Fibroblast of pulmonary artery (primary cell): ENCODE measurements at places on chromosomes 4 and X.

GRCh38 chr4:109973529-109973905 lies 60.8 kb downstream of the EGF start:
- DNase-seq: no peak

DNA sequence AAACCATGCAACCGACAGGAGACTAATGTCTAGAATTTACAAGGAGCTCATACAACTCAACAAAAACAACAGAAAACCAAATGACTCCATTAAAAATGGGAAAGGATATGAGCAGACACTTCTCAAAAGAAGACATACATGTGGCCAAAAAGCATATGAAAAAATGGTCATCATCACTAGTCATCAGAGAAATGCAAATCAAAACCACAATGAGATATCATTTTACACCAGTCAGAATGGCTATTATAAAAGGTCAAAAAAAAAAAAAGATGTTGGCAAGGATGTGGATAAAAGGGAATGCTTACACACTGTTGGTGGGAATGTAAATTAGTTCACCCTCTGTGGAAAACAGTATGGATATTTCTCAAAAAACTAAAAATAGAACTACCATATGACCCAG lies 50.5 kb upstream of the CHRDL1 start:
- no peak for DNase-seq

DNA sequence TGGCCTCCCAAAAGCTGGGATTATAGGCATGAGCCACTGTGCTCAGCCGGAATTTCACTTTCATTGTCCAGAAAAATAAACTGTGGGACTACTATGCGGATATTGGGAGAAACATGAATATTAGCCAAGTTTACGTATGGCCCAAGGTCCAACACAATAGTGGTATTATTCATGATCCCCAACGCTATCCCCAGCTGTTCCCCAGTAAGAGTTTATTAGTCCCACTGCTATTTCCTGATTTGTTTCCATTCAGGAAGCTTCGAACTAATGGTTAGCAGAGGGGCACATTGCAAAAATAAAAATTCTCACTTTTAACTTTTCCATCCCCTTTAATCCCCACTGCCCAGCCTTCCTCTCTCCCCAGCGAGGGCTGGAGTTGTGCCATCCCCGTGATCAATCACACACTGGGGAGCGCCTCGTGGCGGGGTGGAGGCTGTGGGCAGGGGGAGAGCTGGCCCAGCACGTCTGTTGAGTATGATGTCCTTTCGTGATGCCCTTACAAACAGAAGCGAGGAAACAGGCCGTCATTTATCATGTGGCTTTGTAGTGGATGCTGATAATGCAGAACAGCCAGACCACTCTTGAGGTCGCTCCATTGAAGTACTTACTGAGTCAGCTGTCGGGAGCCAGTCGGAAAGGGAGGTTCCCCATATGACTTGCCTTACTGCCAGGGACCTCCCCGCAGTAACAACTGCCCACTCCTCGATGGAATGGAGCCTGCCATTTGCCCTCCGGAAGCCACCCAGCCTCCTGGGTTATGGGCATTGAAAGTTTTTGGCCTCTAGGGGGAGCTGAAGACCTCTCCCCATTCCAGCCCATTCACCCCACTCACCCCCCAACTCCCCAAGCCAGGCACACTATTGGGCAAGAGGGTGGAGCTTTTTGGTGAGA lies 117.0 kb downstream of the KDR start:
- peak; percentile 17 for DNase-seq

DNA sequence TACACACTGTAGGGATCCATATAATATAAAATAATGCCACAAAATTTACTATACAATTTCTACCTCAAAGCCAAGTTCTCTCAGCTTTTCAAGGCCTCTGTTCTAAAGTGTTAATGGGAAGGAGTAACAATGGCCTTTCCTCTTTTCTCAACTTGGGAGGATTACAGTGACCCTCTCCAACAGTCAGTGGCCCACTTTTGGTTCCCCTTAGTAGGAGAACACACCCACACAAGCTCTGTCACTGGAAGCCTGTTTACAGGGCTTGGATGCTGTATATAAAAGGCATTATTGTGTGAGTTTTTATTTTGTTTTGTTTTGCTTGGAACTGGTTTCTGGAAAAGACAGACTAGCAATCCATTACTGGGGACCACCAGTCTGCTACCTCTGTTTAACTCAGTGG lies 1.8 kb downstream of the ARHGEF6 start:
- DNase-seq: no peak
